ENCODE measurements at places on chromosomes 4 and X. TPM values are rescaled to one million over a fixed set of nuclear protein-coding genes. Genes with fewer than 3 reads are reported as not detected.

Gene LPAR4
- total RNA-seq, result not detected

- no peaks in the 10 kb centered on the region for H3K4me1 ChIP-seq
- no peaks in the 10 kb centered on the region for H3K27me3 ChIP-seq
- H3K27ac ChIP-seq, result no peak overlapping the region
- H3K36me3 ChIP-seq, result no peaks in the 10 kb centered on the region
Measured at GRCh38 chrX:69320116-69320515, 154.9 kb upstream of the PJA1 start.

DNA sequence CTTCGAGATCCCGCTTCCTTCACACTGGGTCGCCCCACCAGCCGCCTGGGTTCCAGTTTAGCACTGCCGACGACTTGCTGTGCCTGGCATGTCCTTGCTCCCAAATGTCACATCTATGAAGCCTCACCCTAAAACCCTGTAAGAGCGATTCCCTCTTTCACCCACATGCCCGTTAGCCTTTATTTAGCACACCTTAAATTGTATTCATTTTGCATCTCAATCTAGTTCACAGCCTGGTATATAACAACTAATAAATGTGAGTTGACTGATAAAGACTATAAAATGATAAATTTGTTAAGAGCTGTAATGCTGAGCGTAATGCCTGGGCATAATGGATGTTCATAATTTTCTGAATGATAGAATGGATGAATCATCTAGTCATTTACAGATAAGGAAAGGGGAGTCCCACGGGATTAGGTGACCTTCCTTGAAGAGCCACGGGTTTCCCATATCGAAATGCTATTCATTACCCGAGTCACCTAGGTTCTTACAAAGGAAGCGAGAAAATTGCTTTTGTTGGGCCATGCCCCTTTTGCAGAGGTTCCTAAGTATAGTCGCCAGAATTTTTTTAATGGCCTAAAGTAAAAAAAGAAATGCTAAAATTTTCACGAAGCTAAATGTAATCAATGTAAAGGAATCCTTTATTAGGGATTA lies 1.1 kb upstream of the AP1S2 start:
- H3K27ac ChIP-seq, result peak overlapping the region; percentile 86
- no peaks in the 10 kb centered on the region for H3K36me3 ChIP-seq
- no peak for DNase-seq
- H3K27me3 ChIP-seq, result no peaks in the 10 kb centered on the region
- H3K4me3 ChIP-seq, result peak overlapping the region; percentile 84
- peaks cover 4% of the 10 kb centered on the region for H3K4me1 ChIP-seq

Gene ANKRD50
- 11.5 TPM for total RNA-seq
